ENCODE measurements at places on chromosomes 11 and 22. TPM values are rescaled to one million over a fixed set of nuclear protein-coding genes. Genes with fewer than 3 reads are reported as not detected.

Gene MOGAT2
- total RNA-seq, result not detected

Gene PDE2A
- total RNA-seq, result not detected

Gene LARGE1
- 9.8 TPM for total RNA-seq

Gene CCDC157
- total RNA-seq, result 4.6 TPM

Gene TCN2
- 80.5 TPM for total RNA-seq

Gene ZNRD2
- total RNA-seq, result 85.4 TPM

Gene NLRP10
- total RNA-seq, result under 0.01 TPM

Gene NXPE1
- total RNA-seq, result not detected
